ENCODE measurements at places on chromosomes 11 and 22.
A peak's percentile ranks its signal among the peaks of the same experiment; 100 is the strongest.

GRCh38 chr11:31913985-31914384 is 102.9 kb upstream of the PAX6 start:
- no peak for DNase-seq

DNA sequence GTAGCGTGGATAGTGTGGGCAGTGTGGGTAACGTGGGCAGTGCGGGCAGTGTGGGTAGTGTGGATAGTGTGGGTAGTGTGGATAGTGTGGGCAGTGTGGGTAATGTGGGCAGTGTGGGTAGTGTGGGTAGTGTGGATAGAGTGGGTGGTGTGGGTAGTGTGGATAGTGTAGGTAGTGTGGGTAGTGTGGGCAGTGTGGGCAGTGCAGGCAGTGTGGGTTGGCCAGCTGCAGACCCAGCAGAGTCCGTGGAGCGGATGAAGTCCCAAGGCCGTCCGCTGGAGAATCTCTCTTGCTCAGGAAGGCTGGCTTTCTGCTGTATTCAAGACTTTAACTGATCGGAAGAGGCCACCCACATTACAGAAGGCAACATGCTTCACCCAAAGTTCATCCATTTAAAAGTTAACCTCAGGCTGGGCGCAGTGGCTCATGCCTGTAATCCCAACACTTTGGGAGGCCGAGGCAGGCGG is 26.1 kb upstream of the KRTAP5-6 start:
- DNase-seq, result no peak

DNA sequence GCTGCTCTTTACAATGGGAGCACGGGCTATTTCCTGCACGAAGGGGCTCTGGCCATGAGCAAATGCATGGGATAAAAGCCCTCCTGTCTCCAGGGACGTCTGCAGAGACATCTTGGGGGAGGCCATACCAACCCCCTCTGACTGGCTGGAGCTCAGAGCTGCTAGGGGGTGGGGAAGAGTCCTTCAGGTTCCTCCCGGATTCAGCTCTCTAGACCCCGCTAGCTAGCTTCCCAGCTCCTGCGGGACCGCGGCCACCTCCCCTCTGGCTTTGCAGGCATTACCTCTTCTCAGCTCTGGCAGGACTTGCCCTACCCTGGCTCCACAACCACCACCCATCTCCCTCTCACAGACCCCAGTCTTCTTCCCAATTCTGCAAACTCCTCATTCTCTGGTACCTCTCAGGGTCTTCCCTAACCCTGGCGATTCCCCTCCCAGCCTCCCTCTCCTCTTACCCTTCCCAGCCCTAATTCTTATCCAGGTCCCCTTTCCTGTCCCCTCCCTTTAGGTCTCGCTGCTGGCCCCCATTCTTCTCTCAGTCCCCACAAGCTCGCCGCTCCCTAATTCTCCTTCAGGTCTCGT is 802 bp downstream of the SYT13 start:
- DNase-seq, result no peak

GRCh38 chr22:45488764-45489370 is 13.8 kb upstream of the FBLN1 start:
- DNase-seq, result no peak

GRCh38 chr11:44080951-44081350 is 14.5 kb upstream of the EXT2 start:
- DNase-seq, result no peak

GRCh38 chr11:61696602-61697001 is 16.4 kb downstream of the DAGLA start:
- no peak for DNase-seq

GRCh38 chr11:75334402-75334891 is 17.0 kb downstream of the ARRB1 start:
- no peak for DNase-seq

- DNase-seq, result no peak
Observed at GRCh38 chr11:46475051-46475925, 83.7 kb upstream of the CHRM4 start.

DNA sequence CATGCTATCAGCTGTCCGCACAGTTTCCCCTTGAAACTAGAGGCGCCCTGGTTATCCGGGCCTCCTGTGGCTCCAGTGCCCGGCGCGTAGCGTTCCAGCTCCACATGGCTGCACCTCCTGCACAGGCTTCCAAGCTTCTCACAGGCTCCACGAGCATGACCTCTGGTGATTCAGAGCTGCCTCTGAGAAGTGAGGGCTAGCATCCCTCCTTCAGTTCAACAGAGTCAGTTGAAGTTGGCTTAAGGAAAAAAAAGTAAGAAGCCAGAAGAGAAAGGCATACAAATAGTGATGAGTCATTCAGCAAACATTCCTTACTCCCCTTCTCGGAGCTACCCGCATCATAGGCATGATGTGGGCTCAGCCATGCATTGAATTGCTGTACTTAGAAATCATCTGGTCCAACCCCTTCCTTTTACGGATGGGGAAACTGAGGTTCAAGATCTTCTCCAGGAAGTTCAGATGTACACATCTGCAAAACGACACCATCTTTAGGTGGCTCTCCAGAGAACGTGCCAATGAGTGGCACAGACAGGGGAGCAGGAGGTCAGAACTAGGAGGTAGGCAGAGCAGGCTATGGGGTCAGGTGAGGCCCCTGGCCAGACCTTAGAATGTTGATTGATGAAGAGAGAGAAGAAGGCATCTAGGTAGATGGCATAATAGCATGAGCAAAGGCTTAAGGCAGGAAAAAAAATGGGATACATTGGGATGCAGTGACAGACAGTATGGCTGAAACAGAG is 216.3 kb upstream of the TBCEL start:
- DNase-seq, result peak; percentile 42

- no peak for DNase-seq
Observed at GRCh38 chr22:49048591-49048990, 779.1 kb downstream of the BRD1 start.

DNA sequence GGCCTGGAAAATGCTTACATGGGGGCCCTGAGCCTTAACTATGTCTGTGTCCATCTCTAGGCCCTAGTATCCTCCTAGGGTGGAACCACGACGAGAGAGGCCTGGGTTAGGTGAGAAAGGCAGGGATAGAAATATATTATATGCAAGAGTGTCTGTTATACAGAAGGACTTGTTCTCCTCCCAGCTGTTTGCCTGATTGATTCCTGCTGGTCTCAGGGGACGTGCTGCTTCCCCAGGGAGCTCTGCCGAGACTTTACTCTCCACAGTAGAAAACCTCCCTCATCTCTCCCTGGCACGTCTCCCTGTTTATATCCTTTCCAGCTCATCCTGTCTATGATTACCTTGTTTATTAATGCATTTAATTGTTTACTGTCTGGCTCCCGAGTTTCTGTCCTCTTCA is 132.6 kb downstream of the MIAT start:
- no peak for DNase-seq

DNA sequence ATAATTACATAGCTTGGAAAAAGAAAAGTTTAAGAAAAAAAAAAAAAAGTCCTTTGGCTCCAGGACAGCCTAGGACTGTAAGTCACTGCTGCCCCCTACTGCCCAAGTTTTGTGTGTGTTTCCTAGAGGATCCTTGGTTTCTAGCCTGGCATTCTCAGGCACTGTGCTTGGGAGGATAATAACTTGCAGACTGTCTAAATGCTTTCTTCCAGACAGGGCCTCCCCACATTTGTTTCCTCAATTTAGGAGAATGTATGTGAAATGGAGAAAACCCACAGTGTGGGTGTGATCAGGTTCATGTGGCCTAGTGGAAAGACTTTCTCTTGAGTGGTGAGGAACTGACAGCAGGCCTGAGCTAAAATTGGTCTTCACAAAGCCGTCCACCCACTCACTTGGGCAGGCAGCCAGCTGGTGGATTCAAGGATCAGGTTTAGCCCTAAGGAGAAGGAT is 191.0 kb downstream of the NAV2 start:
- peak; percentile 75 for DNase-seq

- DNase-seq, result peak; percentile 4
Observed at GRCh38 chr11:91625495-91625894, 599.1 kb upstream of the FAT3 start.

GRCh38 chr22:28983190-28983589 is 78.4 kb downstream of the C22orf31 start:
- no peak for DNase-seq

- DNase-seq, result no peak
Observed at GRCh38 chr11:127640561-127641451, 640.2 kb upstream of the KIRREL3 start.

- no peak for DNase-seq
Observed at GRCh38 chr11:86918973-86919372, 36.2 kb downstream of the FZD4 start.

- no peak for DNase-seq
Observed at GRCh38 chr11:45285930-45286632, at the start of gene SYT13. Gene SYT13 (minus strand): TSS chr11:45286341. CDS start chr11:45286207, 134 bp downstream.

DNA sequence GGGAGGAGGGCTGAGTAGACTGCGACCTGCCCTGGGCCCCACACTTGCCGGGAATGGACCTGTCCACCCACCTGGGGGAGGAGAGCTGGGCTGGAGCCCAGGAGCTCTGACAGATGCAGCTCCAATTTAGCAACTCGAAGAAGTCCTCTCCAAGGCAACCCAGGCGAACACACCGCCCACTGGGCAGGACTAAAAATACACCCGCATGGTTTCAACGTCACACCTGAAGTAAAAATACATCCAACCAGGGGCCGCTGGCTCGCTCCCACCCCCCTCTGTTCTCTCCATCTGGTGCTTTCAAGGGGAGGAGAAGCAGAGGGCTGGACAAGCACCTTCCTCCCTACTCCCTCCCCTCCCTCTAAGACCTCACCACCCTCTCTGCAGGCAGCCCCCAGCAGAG is 119.9 kb downstream of the FEZ1 start:
- no peak for DNase-seq

- no peak for DNase-seq
Observed at GRCh38 chr22:46303347-46303965, 6.8 kb downstream of the GTSE1 start.

DNA sequence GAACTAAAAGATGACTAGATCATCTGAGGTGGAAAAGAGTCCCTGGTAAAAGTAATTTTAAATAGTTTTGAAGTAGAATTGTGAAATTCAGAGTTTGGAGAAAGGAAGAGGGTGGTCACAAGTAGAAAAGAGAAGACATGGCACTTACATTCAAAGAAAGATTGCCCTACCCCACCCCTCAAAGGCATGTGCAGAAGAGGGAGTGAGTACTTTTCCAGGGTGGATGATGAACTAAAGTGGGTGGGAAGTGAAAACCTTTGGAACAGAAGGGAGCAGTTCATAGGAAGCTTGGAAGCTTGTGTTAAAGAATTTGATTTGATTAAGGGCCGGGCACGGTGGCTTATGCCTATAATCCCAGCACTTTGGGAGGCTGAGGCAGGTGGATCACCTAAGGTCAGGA is 23.6 kb downstream of the SREBF2 start:
- no peak for DNase-seq

- no peak for DNase-seq
Observed at GRCh38 chr22:44620841-44621257, 81.2 kb upstream of the PRR5 start.

GRCh38 chr11:45181193-45181888 is 34.9 kb downstream of the PRDM11 start:
- no peak for DNase-seq

DNA sequence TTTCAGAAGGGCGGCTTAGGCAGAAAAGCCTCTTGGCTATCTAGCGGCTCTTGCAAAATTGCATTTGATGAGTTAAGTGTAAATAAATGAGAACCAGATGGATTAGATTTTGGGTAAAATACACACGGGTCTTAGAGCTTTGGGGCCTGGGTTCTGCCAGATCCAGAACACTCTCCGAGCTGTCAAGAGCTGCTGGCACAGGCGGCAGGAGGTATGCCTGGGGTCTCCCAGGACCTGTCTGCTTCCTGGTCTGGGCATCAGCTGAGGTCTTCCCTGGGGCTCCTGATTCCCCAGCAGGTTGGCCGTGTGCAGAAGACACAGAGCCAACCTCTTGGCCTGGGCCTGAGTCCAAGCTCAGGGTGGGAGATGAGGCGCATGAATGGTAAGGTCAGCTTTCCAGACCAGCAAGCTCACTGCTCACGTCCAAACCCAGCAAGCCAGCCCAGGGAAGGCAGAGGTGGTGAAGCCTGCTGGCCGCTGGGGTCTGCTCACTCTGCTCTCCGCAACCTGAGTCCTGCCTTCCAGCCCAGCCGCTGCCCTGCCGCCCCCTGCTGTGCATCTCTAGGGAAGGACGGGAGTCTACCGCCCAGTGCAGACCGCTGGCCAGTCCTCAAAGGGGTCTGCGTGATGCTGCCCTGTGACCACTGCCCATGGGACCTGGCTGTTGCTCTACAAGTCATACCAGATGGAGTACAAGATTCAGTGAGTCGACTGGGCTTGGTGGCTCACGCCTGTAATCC is 44.9 kb downstream of the SCUBE1 start:
- DNase-seq, result no peak

DNA sequence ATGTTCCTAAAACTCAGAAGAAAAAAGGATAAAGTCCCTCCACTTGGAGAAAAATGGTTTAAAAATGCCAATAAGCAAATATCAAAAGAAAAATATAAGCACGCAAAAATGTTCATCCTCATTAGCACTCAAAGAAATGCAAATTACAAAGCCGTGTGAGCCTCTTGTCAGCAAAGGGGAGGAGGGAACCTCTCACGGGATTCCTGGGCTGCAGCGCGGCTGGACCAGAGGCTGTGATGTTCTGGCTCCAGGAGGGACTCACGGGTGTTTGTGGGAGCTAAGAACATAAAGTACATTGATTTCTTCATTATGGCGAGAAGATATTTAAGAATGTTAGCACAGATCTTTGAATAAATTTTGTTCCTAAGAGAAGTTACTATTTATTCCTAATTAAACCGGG is 1451.2 kb downstream of the BRD1 start:
- DNase-seq, result no peak

Data from glomerular endothelial cell (primary cell).